Activated CD4-positive, alpha-beta T cell treated with anti-CD3 and anti-CD28 coated beads for 4 hours (primary cell): ENCODE measurements at places on chromosomes 7 and 10.

DNA sequence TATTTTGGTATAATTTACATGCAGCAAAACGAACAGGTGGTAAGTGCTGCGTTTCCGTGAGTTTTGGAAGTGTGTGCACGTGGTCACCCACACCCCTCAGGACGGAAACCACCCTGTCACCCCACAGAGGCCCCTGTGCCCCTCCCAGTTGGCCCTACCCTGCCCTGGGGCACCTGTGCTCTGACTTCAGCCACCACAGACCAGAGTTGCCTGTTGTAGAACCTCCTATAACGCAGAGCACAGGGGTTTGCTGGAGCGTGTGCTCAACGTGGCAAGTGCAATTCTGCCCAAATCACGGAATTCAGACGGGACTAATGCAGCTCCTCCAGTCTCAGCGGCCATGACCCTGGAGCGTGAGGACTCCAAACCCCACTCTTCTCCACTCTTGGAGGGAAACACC is 9.6 kb upstream of the CFAP46 start:
- no peak for DNase-seq

- DNase-seq = no peak
These were observed 493.2 kb upstream of the AUTS2 start for GRCh38 chr7:69105092-69105491.

DNA sequence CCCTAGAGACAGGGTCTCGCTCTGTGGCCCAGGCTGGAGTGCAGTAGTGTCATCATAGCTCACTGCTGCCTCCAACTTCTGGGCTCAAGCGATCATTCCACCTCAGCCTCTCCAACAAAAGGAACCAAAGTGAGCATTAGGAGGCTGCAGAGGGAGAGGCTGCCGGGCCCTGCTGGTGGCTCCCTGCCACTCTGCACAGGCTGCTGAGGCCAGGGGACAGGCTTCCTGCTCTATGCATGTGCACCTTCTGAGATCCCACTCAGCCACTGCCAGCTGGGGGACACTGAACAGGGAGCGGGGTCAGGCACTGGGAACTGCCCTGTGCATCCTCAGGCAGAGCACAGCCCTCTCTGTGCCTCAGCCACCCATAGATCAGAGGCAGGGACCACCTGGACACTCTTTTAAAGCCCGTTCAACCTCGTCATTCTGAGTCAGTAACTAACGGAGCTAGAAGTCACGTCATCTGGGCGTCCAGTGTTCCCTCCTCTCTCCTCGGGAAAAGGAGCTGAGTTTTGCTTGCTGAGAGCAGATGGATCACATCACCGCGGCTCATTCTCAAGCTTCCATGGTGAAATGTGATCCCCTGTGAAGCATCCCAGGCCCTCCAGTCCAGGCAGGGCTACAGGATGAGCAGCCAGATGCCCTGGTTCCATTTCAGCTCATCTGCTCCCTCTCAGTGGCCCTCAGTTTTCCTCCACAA is 109.6 kb downstream of the MYL10 start:
- no peak for DNase-seq

GRCh38 chr7:96285579-96285978 is 36.3 kb downstream of the SLC25A13 start:
- no peak for DNase-seq

- no peak for DNase-seq
These were observed 583.6 kb upstream of the LRRN3 start for GRCh38 chr7:110507369-110507768.

DNA sequence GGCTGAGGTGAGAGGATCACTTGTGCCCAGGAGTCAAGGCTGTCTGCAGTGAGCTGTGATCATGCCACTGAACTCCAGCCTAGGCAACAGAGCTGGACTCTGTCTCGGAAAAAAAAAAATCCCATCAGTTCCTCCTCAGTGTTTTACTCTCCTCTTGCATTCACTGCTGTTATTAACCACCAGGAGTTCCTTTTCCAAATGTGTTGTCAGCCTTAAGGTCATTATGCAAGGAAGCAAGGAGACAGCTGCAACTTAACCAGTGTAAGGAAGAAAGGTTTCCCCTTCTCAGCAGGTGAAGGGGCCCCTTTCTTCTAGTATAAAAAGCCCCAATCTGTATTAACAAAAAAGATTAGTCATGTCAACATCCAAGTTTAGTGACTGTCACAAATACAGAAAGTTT is 86.6 kb upstream of the LEP start:
- no peak for DNase-seq

GRCh38 chr7:50665403-50666123 is 100.4 kb upstream of the DDC start:
- DNase-seq = no peak

DNA sequence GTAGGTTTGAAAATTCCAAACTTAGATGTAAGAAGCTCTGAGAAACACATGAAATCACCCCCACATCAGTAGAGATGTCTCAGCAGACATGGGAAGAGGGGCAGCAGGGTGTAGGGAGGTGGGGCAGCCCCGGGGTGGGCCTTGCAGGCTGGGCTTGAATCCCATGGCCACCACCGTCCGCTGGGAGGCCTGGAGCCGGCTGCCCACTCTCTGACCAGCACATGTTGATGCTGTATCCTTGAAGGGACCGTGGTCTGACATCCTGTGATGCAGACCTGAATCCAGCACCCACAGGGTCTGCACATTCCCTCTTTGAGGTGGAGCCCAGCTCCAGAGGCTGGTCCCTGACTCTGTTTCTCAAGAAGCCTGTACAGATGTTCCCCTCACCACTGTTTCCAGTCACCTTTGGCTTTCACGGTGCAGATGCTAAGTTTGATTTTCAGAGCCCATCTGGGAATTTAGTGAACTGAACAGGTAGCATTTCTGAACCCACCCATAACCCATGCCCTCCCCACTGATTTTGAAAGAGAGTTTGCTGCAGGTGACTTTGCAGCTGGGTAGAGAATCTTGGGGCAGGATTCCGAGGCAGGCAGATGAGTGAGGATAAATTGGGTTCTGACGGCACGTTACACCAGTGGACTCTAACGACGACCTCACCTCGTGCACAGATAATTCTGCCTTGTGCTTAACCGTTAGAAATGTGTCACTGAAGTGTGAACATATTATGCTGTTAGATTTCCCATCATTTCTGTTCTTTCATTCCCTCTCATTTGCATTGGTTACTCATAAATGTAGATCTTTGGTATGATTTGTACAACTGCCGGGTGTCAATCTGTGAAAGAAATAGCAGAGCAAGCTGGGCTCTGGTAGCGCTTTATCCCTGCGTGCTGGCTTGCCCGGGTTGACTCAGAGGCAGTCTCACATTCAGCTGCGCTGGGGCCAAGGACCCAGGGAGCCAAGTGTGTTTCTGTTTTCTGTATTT is 45.7 kb downstream of the IKZF1 start:
- peak; percentile 78 for DNase-seq
